ENCODE measurements at places on chromosomes 2 and 18.

- no peak for DNase-seq
These were observed 723.3 kb upstream of the DDX18 start for GRCh38 chr2:117091041-117091837.

- no peak for DNase-seq
These were observed 52.0 kb downstream of the FBXO36 start for GRCh38 chr2:229974266-229974665.

GRCh38 chr18:49241852-49242251, 218.6 kb downstream of the DYM start:
- no peak for DNase-seq

DNA sequence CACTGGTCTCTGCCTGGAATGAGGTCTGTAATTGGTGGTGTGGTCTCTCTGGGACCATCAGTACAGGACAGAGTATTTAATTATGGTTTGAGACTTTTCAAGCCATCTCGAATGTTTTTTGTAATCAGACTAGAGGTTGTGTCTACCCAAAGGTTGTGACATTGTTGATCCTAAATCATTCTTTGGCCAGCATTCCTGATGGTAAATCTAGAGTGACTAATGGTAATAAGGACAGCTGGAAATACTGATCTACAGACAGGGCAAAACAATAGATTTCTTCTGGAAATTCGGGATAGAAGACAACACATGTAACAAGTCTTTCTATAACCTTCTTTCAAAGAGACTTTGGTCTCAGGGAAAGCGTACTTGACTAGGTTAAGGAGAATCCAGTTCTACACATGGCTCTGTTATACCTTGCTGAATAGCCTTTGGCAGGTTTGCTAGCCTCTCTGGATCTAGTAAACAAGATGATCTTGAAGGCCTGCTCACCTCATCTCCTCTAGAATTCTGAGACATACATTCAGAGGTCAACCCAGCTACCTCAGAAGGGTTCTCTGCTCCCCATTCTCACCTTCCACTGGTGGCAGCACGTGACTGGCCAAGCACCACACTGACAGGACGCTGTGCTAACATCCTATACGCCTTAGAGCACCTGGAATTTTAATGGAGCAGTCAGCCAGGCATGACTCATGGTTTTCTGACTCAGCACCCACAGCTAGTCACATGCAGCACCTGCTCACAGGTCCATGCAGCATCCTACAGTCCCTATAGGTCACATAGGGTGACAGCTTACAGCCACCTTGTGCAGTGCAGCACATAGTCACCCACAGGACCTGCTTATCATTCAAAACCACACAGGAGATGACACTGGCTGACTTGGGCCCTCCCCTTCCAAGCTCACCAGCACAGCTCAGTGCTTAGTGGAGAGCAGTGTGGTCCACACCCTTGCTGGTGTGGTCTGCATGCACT, 12.2 kb downstream of the PLB1 start:
- DNase-seq: peak; percentile 58

- peak; percentile 75 for DNase-seq
These were observed 123.0 kb upstream of the SLC39A10 start for GRCh38 chr2:195533771-195534642.

DNA sequence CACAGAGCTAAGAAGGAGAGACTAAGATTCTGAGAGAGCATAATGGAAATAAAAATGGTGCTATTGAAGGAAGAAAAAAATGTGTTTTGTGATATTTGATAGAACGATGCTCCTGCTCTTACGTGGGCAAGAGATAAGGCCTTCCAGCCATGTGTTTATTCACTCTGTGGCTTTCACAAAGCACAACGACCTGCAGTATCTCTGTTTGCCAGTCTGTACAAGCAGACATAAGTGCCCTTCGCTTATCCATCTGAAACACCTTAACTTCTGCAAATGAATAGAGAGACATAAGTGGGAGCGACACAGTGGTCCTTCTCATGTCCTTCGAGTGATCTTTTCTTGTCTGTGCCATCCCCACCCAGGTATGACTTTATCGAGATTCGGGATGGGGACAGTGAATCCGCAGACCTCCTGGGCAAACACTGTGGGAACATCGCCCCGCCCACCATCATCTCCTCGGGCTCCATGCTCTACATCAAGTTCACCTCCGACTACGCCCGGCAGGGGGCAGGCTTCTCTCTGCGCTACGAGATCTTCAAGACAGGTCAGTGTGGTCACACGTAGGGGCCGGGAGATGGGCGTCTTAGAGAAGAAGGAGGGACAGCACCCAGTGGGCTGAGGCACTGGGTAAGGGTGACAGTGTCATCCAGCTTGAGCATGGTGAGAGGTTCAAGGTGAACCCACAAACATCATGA, 33.7 kb downstream of the NRP2 start:
- DNase-seq: peak; percentile 17

- no peak for DNase-seq
These were observed 139.0 kb downstream of the ESCO1 start for GRCh38 chr18:21461460-21461859.

GRCh38 chr2:23636426-23636825, 251.4 kb downstream of the KLHL29 start:
- DNase-seq: no peak

- DNase-seq: no peak
These were observed 37.5 kb downstream of the SLC5A7 start for GRCh38 chr2:108023776-108024175.

GRCh38 chr18:29171892-29172755, 995.2 kb upstream of the CDH2 start:
- no peak for DNase-seq

DNA sequence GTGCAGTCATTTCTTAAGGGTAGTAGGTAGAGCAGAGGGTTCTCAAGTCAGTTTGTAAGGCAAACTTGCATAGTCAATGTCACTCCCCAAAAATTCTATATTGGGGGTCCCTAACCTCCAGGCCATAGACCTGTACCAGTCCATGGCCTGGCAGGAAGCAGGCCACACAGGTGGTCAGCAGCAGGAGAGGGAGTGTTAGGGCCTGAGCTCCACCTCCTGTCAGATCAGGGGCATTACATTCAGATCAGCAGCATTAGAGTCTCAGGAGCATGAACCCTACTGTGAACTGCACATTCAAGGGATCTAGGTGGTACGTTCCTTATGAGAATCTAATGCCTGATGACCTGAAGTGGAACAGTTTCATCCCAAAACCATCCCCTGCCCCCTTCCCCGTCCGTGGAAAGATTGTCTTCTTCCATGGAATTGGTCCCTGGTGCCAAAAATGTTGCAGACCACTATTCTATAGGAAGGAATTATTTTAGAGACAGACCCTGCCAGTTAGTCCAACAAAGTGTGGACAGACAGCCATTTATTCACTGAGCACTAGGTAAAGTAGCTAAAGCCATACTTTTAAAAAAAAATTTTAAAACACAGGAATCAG, 6.7 kb downstream of the COA5 start:
- no peak for DNase-seq

- no peak for DNase-seq
These were observed 43.4 kb upstream of the VIT start for GRCh38 chr2:36653155-36653554.

GRCh38 chr2:76445880-76446279, 735.2 kb upstream of the GCFC2 start:
- no peak for DNase-seq

DNA sequence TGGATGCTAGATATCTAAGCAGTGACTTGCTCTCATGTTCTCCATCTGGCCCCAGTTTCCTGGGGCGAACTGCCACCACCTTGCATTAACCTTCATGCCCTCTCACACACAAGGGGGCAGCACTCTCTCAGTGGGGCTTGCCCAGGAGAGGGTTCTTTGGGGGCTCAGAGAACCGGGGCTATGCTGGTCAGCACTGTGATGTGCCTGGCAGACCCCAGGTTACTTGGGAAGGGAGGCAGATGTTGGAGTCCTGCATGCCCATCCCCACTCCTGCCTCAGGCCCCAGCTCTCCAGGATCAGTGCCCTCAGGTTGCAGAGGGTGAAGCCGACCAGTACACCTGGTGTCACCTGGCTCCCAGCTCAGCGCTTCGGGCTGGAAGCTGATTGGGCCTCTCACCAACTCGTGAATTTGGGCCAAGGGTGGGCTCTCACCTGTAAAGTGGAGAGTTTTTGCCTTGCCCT, 396.2 kb upstream of the HS6ST1 start:
- no peak for DNase-seq

GRCh38 chr2:196360650-196361049, 189.3 kb upstream of the STK17B start:
- no peak for DNase-seq

DNA sequence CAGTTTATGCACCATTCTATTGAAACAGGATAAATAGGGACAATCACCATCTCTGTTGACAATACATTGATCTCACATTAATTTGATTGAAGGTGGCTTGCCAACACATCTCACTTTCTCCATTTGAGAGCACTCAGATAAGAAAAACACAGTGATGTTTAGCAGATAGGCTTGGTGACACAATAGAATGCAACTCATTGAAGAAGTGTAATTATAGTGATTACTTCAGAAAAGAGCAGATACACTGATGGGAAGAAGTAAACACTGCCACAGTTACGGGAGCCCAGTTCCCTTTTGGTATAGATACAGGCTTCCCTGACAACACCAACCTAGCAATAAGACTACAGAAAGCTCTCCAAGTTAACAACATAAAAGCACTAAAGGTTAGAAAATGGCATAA, 89.1 kb downstream of the FIGN start:
- no peak for DNase-seq

Measured in T-helper 2 cell treated with Interferon-gamma antibody and Interleukin-4, amounts not matched to agents 5 μg/mL and 100 μg/mL, for 36 hours (primary cell).